NCI-H2107 (cell line): ENCODE measurements at places on chromosomes 5 and 9.

GRCh38 chr9:33465596-33466564 is 7.8 kb downstream of the NOL6 start:
- DNase-seq: no peak

DNA sequence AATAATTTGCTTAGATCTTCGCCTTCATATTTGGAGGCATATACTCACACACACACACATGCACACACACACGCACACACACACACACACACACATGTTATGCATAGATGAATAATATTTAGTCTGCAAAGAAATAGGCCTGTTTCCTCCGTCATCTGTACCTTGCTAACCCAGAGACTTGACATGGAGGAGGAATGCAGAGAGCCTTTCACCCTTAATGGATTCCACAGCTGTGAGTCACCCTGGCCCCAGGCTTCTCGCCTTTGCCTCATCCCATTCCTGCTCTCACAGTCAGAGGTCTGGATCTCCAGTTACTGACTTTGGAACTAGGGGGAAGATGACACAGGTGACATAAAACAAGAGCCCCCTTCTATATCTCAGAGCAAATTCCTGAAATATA is 29.7 kb downstream of the ZNF462 start:
- DNase-seq: no peak

- no peak for DNase-seq
Measured at GRCh38 chr9:92661743-92662142, 8.2 kb downstream of the IPPK start.

- DNase-seq: no peak
Measured at GRCh38 chr5:174481737-174482136, 242.6 kb upstream of the MSX2 start.
